ENCODE measurements at places on chromosomes 2 and 18.

- DNase-seq, result no peak
Observed at GRCh38 chr18:75067996-75068645, 140.8 kb downstream of the PTGR3 start.

DNA sequence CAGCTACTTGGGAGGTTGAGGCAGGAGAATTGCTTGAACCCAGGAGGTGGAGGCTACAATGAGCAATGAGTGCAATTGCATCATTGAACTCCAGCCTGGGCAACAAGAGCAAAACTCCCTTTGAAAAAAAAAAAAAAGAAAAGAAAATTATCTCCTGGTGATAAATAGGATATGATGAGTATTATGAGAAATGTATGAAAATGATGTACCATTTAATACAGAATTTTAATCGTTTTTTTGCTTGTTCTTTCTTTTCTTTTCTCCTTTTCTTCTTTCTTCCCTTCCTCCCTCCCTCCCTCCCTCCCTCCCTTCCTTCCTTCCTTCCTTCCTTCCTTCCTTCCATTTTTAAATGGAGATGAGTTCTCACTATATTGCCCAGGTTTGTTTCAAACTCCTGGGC, 40.4 kb downstream of the TTC27 start:
- no peak for DNase-seq

DNA sequence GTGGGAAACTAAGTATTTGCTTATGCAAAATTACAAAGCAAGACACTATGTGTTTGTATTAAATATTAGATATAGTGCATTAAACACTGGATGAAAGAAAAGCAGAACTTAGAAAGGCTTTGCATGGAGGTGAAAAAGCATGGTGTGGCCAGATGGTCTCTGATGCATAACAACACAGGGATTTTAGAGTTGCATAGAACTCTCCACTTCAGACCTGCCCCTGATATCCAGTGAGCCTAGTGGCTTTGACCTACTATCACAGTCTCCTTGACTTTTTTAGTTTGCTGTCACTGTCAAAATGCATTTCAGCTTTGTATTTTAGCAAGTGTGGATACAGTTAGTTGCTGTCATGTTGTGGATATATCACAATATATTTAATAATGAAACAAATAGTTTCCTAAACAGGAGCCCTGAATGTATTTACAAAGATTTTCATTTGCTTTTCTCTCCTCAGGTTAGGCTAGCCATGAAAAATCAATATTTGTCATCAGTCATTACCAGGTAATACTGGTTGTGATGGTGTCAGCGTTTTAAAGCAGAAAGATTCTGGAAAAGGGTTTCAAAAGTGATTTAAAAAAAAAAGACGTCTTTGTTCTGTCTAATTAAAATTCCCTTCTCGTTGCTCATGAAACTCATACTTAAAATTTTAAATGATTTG, 5.2 kb downstream of the CSRNP3 start:
- DNase-seq, result no peak

- no peak for DNase-seq
Observed at GRCh38 chr2:2117923-2118322, 213.2 kb downstream of the MYT1L start.

DNA sequence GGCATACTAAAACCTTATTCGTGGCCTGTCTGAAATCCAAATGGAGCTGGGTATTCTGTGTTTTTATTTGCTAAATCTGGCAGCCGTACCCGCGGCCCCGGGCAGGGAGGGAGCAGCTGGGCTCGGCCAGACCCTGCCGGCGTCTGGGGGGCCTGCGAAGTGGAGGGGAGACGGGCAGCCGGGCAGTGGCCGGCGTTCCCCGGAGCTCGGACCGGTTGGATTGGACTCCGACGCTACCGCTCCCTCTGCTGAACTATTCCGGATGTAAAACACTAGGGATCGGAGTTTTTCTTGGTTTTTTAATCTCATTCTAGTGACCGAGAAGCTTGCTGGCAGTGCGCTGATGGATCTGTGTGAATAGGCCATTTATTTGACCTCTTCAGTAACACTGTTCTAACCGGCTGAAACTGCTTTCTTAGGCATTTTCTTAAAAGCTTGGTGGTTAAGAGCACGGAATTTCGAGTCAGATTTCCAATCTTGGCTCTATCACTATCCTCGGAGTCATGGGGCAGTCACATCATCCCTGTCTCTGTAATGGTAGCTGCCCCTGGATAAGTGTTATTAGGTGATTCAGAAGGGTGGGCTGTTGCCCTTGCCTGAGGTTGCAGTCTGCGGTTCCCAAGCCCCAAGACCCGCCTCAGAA, 694 bp downstream of the UNC50 start:
- DNase-seq, result no peak

DNA sequence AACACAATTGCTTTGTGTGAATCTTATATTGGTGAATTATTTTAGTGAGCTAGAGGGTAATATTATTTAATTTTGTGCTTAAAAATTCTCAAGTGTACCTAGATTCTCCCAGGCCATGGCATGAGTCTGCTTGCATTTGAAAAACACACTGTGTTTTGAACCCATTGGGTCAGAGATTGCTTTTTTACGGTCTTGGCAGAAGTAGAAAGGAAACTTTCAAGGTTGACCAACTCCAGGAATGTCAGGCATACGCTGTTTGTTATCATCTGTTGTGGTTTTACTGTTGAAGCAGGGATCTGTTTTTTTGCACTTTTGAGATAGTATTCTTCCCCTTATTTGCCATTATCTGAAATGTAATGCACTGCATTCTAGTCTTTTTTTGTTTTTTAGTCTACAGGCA, 377.4 kb downstream of the RPRM start:
- DNase-seq, result no peak

DNA sequence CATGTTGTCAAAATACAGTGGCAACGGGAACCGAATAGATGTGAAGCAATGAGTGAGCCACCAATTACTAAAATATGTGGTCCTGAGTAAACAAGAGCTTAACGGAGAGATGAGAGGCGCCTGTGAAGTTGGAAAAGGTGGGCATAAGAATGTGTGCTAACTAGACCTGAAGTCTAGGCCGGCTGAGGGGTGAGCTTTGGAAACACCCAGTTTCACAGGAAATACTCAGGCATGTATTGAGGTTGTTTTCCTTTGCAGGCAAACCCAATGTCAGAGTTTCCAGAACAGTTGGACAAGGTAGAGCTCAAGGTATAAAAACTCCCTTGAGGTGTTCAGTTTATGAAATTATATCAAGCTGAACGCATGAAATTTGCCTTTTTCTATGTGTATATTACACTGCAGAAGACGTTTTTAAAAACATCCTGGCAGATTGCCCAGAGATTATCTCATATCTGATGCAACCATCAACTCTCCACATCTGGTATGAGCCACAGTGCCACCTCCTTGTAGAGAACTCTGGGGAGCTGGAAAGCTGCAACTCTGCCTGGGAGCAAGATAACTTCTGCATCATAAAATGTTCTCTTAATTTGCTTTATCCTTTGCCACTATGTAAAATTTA, 3.9 kb upstream of the WDSUB1 start:
- no peak for DNase-seq

DNA sequence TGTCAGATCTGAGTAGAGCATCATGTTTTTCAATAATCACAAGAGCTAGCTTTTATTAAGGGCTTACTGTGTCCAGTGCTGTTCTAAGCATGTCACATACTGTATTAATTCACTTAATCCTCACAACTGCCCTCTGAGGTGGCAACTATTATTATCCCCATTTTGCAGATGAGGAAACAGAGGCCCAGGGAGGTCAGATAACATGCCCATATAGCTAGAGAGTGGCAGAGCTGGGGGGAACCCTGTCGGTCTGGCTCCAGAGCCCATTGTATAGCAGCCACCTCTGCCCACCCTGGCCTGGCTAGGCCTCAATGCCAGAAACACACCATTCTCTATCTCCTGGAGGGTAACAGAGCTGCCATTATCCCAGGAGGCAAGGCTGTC, 113.2 kb downstream of the B3GNT2 start:
- DNase-seq, result no peak

DNA sequence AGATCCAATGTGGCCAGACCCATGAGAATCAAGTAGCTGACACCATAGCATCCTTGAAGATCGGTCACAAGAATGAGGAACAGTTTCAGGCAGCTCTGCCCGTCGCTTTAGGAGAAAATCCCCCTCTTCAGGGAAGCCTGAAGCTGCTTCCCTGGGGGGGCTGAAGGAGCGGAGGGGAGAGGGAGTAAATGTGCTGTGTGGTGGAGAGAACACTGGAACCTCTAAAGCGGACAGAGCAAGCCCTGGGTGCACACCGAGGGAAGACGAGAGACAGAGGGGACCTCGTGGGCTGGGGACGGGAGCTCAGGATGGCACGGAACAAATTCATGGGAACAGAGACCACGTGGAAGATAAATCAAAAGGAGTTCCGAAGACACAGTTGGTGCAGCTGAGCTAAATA, 154.3 kb downstream of the NDUFA10 start:
- DNase-seq, result no peak

DNA sequence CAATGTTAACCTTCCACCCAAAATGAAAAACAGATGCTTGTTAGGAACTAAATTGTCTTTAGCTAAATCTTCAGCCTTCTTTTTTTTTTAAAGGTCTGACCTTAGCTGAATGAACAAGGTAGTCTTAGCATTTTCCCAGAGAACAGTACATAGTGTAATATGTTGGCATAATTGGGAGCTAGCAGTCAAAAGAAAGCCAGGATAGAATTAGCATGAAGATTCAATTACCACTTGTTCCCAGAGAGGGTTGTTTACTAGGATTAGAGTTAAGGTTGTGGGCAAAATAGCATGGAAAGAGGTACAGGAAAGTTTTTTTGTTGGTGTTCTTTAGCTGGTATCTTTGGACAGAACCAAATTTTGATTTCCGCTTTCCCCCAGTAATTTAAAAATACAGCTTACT, 6.9 kb downstream of the CDH20 start:
- no peak for DNase-seq

- no peak for DNase-seq
Observed at GRCh38 chr2:205539603-205540002, 142.7 kb upstream of the NRP2 start.

- DNase-seq, result no peak
Observed at GRCh38 chr2:176067589-176068418, 16.0 kb downstream of the EVX2 start.

GRCh38 chr2:208573569-208573968, 167.0 kb downstream of the PTH2R start:
- DNase-seq, result no peak

DNA sequence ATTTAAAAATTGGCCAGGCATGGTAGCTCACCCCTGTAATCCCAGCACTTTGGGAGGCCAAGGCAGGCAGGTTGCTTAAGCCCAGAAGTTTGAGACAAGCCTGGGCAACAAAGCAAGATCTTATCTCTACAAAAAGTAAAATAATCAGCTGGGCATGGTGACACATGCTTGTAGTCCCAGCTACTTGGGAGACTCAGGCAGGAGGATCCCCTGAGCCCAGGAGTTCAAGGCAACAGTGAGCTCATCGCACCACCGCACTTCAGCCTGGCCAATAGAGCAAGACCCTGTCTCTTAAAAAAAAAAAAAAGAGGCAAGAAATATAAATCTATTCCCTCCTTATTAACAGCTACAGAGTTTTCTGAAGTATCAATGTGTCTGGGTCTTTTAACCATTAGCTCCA, 51.9 kb downstream of the ESCO1 start:
- no peak for DNase-seq

GRCh38 chr2:237752761-237753165, 45.8 kb upstream of the RBM44 start:
- no peak for DNase-seq

- no peak for DNase-seq
Observed at GRCh38 chr2:20400787-20401488, 45.9 kb upstream of the RHOB start.

GRCh38 chr2:71332435-71332796, 834 bp downstream of the ZNF638 start:
- DNase-seq, result no peak

DNA sequence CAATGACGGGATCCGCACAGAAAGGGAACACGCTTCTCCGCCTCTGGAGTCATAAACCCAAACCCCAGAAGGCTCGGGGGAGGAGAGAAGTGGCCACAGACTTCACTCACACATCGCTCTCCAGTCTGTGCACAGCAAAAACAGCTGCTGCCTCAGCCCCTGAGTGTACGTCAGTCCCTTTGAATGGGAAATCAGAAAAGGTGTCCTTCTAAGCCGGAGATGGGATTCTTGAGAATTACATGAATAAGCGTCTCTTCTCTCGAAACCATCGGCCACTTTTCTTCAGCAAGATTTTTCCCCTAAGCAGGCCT, 78.3 kb downstream of the PDCL3 start:
- no peak for DNase-seq

- DNase-seq, result no peak
Observed at GRCh38 chr2:4269885-4270284, 566.5 kb downstream of the DCDC2C start.

DNA sequence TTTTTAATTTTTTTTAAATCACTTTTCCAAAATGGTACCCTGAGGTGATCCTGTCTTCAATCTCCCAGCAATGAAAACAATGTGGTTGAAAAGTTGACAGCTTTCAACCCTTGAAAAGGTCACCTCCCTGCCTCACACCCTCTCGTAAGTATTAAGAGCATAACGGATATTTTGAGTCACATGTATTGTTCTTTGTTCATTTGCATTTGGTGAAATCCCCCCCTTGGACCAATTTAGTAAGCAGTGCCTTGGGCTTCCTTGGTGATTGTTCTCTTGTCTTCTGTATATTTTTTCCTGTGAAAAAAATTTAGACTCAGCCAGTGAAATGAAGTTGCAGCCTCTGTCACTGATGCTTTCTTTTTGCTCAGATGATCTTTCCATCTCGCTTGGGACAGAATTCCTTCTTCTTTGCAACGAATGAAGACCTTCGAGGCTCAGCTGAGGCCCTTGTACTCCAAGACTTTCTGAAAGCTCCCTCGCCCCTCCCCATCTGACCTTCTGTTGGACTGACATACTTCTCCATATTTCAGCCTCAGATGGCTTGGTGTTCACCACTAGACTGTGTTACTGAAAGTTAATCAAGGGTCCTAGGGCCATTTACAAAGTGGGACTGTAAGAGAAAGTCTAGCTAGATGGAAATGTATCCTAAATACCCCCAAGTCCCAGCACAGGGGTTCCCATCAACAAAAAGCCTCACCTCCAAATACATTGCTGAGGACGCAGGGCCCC, 158.4 kb downstream of the BCL2 start:
- no peak for DNase-seq

DNA sequence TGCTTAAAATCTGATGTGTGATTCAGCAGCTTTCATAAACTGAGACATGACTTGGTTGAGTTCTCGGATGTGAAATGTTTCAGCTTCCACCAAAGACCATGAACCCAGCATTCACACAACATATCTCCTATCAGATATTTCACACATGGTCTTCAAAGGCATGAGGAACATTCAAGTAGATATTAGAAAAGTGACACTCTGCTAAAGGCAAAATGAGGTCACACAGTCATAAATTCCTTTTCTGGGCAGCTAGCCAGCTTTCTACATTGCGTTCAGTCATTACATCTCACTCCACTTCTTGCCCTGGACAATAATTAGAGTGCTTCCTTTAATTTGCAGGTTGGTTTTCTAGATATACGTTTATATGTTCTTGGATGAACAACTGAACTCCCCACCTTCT, 96.7 kb downstream of the GAREM1 start:
- no peak for DNase-seq

DNA sequence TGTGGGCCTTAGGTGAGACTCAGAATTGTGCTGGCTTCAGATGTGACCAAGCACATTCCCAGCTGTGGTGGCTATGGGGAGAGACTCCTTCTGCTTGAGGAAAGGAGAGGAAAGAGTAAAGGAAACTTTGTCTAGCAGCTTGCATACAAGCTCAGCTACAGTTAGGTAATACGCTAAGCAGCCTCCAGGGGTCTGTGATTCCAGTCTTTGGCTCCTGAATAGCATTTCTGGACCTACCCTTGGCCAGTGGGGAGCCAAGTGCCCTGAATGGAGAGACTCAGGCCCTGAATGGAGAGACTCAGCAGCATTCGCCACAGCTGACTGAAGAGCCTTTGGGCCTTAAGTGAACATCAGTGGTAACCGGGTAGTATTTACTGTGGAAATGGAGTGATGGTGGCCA, 227.4 kb upstream of the CDH7 start:
- DNase-seq, result no peak

Data from omental fat pad (tissue), 4 donors.